ENCODE measurements at places on chromosomes 2 and 18.
A peak's percentile ranks its signal among the peaks of the same experiment; 100 is the strongest.

DNA sequence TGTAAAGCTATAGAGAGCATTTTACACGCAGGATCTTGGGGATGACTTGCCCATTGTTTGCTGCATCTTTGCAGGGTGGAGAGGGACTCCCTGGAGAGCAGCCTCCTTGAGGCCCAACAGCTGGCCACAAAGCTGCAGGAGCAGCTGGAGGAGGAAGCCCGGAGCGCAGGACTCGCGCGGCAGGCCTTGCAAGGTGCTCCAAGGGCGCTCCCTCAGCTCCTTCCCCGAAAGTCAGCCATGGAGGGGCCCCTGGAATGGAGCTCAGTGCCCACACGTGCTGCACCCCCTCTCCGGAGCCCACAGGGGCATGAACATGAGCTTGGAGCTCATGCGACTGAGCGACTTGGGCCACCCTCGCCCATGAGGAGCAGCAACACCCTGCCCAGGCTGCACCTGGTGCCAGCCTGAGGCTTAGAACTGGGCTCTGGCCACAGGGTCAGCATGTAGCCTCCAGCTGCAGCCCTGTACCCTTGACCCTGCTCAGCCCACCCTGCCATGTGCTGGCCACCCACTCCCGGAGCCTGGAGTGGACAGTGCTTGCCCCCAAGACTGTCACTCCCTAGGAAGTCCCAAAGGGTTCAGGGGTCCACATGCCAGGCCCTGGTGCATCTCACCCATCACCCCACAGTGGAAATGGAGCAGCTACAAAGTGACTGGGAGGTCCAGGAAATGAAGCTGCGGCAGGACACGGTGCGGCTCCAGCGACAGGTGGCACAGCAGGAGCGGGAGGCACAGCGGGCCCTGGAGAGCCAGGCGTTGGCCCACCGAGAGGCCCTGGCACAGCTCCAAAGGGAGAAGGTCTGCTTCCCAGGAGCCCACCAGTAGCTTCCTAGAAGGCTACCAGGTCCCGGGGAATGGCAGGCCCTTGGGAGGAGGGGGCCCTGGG is 43.0 kb downstream of the CROCC2 start:
- DNase-seq, result no peak

DNA sequence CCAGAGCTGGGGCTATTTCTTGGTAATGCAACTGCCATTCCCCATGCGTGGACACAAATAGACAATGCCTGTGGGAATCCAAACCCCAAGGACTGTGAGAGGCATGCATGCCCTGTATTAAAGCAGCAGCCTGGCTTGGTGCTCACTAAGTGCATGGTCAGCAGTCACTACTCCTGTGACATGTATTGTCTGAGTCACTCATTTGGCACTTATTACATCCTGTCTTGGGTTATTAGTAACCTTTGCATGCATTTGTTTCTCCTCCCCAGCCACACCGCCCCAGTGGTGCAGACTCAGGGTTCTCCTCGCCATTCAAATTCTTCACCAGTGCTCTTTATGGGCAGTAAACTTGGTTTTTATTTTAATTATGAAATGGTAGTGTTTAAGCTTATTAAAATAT is 30.2 kb downstream of the PRKCE start:
- DNase-seq, result no peak

GRCh38 chr2:233053928-233054784 is 6.0 kb upstream of the INPP5D start:
- peak; percentile 39 for DNase-seq

DNA sequence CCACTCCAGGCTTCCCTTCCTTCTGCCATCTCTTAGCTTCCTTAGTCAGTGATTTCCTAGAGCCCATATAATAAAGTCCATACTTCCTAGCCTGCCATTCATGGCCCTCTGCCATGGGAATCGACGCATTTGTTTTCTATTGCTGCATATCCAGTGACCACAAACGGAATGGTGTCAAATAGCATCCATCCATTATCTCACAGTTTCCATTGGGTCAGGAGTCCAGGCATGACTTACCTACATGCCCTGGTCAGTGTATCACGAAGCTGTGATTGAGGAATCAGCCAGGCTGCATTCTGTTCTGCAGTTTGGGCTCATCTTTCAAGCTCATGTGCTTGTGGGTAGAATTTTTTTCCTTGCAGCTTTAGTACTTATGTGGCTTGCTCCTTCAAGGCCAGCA is 209.7 kb upstream of the EPAS1 start:
- DNase-seq, result no peak

GRCh38 chr2:228367356-228367755 is 185.9 kb upstream of the SPHKAP start:
- no peak for DNase-seq

DNA sequence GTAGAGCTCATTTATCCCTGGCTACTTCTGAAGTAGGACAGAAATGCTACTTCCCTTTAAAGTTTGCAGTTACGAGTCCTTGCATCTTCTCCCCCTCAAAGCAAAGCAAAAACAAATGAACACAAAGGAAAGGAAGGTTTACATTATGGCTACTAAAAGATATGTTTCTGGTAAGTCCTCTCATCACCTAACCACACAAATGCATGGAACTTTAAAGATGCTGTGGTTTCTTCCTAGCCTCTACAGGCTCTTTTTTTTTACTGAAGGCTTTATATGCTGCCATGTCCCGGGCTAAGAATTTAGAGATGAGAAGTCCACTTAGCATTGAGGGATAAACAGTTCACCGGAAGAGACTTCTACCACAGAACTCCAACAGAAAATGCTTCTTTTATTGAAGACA is 291.2 kb downstream of the SS18 start:
- no peak for DNase-seq

DNA sequence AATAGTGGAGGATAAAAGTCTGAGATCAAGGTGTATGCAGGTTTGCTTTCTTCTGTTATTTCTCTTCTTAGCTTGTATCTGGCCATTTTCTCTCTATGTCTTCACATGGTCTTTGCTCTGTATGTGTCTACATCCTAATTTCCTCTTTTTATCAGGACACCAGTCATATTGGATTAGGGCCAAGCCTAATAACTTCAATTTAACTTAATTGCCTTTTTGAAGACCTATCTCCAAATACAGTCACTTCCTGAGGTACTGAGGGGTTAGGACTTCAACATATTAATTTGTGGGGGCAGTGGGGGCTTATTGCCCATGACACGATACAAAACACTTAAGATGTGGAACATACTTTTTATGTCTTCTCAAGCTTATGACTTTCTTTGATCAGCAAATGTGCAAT is 632.9 kb upstream of the CELF4 start:
- DNase-seq, result no peak

- DNase-seq, result no peak
These were observed 10.7 kb downstream of the EFEMP1 start for GRCh38 chr2:55912926-55913325.

DNA sequence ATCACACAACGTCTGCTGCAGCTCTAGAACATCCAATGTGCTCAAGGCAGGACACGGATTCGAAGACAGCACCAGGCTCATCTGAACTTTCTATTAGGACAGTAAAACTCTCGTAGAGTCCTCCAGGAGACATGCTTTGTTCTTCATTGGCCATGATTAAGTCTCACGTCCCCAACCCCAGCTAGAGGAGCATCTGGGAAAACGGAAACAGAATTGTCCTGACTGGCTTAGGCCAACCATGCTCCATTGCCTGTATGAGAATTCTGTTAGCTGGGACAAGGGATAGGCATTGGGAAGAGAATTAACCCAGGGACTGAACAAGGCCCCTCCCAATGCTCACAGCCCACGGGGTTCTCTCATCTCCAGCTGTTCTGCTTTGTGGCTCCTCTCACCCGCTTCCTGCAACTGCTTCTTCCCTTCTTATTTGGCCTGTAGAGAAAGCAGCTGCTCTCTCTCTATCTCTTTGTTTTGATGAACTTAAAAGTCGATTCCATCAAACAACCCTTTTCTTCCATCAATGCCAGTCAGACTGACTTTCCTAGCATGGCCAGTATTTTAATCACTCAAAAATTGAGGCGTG is 75.6 kb downstream of the C1QL2 start:
- DNase-seq, result no peak

DNA sequence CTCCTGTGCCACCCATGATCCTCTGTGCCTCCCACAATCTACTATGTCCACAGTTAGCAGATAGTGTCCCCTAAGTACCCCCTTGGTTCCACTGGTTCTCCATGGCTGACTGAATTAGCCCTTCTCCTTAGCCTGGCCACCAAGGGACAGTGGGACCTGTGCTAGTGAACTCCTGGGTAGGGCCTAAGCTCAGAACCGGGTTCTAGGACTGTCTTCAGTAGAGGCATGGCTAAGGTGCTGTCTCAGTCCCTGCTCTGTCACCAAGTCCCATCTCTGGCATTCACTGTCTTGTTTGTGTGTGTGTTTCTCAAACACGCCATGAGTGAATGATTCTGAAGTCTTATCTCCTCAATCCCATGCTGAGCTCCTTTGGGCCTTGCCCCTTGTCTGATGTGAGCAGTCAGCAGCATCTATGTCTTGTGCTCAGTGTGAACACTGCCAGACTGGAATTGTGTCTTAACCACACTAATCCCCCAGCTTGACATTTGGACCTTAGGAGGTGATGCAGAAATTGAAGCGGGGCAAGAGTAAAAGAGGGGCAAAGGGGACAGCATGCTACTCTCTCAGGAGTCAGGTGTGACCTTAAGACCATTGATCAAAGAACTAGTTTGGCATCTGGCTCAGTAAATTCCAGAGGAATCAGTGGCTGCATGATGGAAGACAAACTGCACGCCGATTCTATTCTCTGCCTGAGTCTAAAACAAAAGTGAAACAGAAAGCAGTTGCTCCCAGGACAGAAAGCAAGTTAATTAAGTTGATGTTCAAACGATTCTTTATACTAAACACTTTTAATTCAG is 190.5 kb downstream of the ALPK2 start:
- DNase-seq, result no peak

- DNase-seq, result no peak
These were observed 108.3 kb downstream of the MTCL1 start for GRCh38 chr18:8813611-8814010.

DNA sequence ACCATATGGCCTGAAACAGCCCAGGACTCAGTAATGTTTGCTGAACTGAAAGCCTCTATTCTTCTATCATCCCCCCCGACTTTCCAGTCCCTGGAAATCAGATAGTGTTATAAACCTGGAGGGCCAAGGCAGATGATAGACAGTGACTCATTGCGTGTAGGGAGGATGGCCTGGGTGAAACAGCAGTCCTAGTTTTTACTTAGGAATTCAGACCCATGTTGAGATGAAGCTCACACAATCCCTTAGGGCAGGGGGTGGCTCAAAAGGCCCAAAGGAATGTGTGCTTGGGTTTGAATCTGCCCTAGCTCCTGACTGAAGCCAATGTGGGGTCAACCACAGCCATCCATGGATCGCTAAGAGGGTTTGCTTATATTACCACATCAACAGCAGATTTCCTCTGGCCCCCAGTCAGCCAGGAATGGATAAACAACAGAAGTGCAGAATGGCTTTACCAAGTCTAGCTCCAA is 43.9 kb upstream of the STPG4 start:
- no peak for DNase-seq

- DNase-seq, result no peak
These were observed 59.9 kb downstream of the METTL4 start for GRCh38 chr18:2511451-2511850.

DNA sequence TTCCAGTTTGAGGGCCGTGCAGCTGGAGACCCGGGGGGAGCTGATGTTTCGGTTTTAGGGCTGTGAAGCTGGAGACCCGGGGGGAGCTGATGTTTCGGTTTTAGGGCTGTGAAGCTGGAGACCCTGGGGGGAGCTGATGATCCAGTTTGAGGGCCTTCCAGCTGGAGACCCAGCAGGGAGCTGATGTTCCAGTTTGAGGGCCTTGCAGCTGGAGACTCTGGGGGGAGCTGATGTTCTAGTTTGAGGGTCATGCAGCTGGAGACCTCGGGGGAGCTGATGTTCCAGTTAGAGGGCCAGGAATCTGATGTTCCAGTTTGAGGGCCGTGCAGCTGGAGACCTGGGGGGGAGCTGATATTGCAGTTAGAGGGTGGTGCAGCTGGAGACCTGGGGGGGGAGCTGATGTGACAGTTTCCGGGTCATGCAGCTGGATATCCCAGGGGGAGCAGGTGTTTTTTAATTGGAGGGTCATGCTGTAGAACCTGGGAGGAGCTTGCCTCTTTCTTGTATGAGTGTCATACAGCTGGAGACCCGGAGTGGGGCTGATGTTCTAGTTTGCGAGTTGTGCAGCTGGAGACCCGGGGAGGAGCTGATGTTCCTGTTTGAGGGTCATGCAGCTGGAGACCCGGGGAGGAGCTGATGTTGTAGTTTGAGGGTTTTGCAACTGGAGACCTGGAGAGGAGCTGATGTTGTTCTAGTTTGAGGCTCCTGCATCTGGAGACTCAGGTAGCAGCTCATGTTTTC is 153.2 kb downstream of the RTP5 start:
- DNase-seq, result no peak

GRCh38 chr2:30487603-30488002 is 40.6 kb downstream of the LCLAT1 start:
- no peak for DNase-seq

DNA sequence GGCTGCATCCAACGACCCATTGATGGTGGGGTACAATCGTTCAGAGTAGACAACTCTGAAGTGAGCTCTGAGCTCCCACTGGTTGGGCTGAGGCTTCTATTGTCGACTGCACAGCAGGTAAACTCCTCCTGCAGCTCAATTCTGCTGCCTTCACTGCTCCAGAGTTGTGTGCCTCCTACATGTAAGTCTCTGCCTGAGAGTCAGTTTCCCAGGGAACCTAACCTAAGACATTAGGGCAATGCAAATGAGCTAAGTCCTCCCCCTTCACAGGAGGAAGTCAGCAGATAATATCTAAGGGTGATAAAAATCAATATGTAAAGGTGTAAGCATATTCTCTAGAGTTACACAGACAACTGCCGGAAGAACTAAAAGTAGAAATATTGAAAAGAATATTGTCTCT is 22.5 kb upstream of the ACYP2 start:
- no peak for DNase-seq

- no peak for DNase-seq
These were observed 34.7 kb downstream of the NOL10 start for GRCh38 chr2:10655074-10655473.

- DNase-seq, result no peak
These were observed 4.3 kb downstream of the SRBD1 start for GRCh38 chr2:45606796-45607195.

DNA sequence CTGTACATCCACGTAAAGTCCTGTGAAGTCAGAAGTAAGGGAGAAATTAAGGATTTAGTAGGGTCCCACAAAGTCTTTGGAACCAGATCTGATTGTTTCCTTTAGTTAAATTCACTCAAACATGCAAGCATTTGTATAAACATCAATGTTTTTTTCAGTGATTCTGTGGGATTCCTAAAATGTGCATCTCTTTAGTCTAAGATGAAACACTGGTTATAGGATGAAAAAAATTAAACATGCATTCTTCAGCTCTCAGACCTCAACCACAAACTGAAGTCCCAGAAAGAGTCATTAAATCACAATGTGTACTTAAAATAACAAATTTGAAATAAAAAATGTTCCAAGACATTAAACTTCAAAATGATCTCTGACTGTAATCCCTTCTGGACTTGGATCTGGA is 76.5 kb upstream of the APCDD1 start:
- no peak for DNase-seq

- no peak for DNase-seq
These were observed 83.4 kb upstream of the SNTG2 start for GRCh38 chr2:867296-867695.

- DNase-seq, result no peak
These were observed 23.7 kb downstream of the CUL3 start for GRCh38 chr2:224561234-224562005.

GRCh38 chr2:86482034-86482433 is 40.9 kb downstream of the KDM3A start:
- no peak for DNase-seq

- no peak for DNase-seq
These were observed 466.4 kb downstream of the MEIS1 start for GRCh38 chr2:66901344-66901743.

GRCh38 chr18:55014095-55014494 is 54.8 kb upstream of the CCDC68 start:
- no peak for DNase-seq

- DNase-seq, result no peak
These were observed 21.8 kb downstream of the PDE1A start for GRCh38 chr2:182404975-182405561.

Data from stimulated activated CD8-positive, alpha-beta memory T cell treated with anti-CD3 and anti-CD28 coated beads, Interleukin-15, amount 100 ng/mL, for 4 hours (primary cell).